ENCODE measurements at places on chromosomes 12 and 14.

- no peak for DNase-seq
Observed at GRCh38 chr12:123449249-123449733, 8.6 kb upstream of the SNRNP35 start.

DNA sequence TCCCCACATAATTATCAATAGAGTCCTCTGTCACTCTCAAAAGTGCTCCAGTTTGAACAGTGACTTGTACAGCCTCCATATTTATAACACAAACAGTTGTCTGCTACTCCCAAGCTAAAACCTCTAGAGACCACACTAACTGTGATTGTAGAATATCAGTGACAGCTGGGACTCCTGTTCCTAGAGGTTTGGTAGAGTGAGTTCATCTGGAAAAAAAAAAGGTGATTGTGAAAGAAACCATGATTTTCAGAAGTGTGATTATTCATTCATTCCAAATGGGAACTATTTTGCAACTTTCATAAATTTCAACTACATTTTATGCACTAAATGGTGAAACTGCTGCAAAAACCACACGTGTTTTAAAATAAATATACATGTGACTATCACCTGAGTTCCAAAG is 128.0 kb upstream of the PLXNC1 start:
- DNase-seq, result no peak

- DNase-seq, result no peak
Observed at GRCh38 chr12:107894589-107894988, 120.1 kb downstream of the ASCL4 start.

DNA sequence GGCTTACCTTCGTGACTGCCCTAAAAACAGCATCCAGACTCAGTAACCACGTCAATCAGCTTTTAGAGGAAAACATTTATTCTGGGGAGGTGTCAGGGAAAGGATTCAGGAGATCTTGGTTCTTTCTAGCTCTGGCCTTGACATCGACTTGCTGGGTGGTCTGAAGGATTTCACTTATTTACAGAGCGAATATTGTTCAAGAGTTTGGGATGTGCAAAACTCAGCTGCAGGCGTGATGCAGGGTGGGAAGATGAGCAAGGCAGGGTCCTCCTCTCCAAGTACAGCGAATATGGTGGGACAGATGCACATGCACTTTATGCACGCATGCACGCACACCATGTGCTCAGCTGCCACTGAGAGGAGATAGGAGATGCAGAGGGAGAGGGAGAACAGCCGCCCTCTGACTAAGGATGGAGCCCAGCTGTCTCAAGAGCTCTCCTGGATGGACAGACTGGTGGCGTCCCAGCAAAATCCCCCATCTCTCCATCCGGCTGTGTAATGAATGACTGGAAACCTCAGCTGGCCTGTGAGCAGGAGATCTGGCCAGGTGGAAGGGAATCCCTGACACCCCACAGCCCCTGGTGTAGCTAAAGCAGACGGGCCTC is 24.4 kb upstream of the BDKRB1 start:
- DNase-seq, result no peak

GRCh38 chr12:718756-719102 is 33.6 kb upstream of the WNK1 start:
- no peak for DNase-seq

DNA sequence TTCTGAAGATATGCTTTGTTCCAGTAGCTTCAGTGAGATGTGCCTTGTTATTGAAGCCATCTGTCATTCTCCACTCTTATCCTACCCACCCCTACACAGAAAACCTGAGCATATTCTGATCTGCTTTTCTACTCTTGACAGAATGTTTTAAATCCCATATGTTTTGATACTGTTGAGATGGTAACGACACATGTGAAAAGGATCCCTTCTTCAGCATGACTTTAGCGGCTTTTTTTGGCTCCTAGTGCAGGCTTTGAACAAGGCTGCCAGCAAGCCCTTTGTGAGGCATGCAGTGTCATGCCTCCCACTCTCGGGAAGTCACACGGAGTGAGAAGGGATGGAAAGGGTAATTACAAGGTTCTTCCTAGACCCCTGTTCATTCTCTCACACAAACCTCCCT is 228.8 kb upstream of the RGS6 start:
- DNase-seq, result no peak

DNA sequence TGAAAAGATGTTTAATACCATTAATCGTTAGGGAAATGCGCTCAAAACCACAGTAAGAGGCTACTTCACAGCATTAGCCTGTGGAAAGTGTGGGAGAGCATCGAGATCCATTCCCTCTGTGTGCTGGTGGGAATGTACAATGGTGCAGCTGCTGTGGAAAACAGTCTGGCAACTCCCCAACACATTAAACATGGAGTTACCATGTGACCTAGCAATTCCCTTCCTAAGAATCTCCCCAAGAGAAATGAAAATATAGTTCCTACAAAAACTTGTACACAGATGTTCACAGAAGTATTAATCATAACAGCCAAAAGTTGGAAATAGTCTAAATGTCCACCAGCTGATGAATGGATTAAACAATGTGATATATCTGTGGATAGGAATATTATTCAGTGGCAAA is 23.8 kb downstream of the MLXIP start:
- DNase-seq, result no peak

GRCh38 chr14:92819011-92819597 is 25.0 kb downstream of the GOLGA5 start:
- DNase-seq, result no peak

Measured in NCI-H1417 treated with DMSO at 0.1 percent for 48 hours (cell line).